ENCODE measurements at places on chromosomes 6 and 20. TPM values are rescaled to one million over a fixed set of nuclear protein-coding genes. Genes with fewer than 3 reads are reported as not detected.
A peak's percentile ranks its signal among the peaks of the same experiment; 100 is the strongest.

DNA sequence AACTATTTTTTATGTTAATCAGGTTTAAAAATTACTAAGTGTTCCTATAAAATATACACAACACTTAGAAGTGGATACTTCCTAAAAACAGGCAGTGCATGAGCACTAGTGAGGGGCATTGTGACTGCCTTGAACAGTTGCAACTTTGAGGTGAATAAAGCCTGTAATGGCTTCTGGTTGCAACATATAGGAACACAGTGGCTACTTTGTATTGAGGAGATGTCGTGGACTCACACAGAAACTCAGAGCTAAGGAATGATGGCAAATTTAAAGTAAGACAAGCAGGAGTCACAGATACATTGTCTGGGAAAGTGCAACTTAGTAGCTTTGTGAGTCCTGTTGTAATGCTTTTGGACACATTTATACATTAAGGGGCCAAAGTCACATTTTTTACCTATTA is 861 bp upstream of the HLA-A start:
- DNase-seq = no peak

DNA sequence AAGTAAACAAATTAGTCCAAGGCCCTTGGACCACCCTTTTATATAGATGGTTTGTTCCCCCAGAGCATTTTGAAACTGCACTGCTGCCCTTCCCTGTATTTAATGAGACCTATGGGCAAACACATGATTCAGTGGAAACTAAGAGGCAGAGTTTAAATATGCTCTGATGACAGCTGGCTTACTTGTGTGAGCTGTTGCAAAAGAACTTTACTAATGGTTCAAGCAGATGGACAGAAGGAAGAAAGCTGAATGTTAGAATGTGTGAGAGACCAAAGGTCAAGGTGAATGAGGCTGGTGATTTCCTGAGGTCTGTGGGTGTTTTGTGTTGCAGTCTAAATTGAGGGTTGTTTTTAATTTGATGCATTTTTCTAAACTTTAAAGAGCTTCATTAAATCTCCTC is 123.0 kb upstream of the CEP162 start:
- DNase-seq = no peak

GRCh38 chr6:30544666-30545272 is 11.5 kb downstream of the GNL1 start:
- DNase-seq = peak; percentile 73

GRCh38 chr6:137171824-137172733 is 1.4 kb downstream of the IL22RA2 start:
- no peak for DNase-seq

DNA sequence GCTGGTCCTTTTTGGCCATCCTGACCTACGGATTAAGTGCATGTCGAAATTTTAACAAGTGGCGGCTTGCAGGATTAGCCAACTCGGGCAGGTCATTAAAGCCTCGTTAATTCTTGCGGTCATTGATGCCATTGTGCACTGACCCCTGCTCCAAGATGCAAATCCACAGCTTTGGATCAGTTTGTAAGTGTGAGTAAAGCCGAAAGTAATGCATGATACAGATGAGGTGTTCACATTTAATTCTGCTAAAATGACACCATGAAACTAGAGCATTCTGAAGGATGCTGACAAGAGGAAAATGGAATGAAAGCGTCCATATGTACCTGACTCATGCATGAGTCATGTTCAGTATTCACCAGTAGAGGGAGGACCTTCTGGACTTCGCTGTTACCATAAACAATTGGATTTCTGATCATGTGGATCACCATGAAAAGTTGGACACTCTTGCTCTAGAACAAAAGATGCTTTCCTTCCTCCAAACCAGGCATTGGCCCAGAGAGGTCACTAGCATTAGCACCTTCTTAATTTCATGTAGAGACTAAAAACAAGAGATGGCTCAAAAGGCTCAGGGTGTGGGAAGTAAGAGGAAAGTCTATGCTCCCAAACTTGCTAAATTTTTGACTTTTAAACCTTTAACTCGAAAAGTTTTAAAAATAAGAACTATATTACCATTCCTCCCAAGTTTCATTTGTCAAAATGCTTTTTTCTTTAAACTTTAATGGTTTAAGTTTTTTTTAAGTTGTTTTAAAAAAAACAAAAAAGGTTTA is 48.0 kb downstream of the MUC22 start:
- DNase-seq = peak; percentile 70

Gene SLA2
- not detected for total RNA-seq

GRCh38 chr20:43809206-43809819 is 82.5 kb upstream of the GTSF1L start:
- DNase-seq = no peak

DNA sequence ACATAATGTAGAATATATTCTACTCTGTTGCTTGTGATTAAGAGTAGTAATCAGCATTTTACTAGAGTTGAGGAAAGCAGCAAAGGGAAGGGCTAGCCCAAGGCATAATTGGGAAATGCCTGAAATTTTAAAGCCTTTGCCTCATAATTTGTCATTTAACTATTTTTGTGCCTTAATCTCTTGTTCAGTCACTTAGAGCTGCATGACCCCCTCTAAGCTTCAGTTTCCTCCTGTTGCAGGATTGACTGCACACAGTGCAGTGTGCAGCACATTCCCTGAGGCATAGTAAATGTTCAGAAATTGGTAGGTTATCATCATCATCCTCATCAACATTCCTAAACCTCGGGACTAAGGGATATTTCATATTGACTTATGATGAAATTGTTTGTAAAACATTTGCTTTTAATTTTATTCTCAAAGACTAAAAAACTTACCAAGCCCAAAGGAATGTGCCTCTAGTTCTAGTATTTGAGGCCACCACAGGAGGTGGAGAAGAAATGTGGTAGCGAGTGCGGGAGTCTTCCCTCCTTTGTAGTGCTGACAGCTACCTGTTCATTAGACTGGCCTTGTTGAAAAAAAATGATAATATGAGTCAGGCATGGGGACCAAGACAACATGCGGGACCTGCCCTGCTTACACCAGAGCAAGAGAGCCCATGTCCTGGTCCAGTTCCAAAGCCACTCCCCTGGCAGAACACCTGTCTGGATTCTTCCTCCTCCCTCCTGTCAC is 14.8 kb upstream of the TENT5A start:
- peak; percentile 29 for DNase-seq

- DNase-seq = no peak
Measured at GRCh38 chr20:1663917-1664316, 6.3 kb upstream of the SIRPG start.

- DNase-seq = no peak
Measured at GRCh38 chr20:9877932-9878495, 39.1 kb upstream of the PAK5 start.

DNA sequence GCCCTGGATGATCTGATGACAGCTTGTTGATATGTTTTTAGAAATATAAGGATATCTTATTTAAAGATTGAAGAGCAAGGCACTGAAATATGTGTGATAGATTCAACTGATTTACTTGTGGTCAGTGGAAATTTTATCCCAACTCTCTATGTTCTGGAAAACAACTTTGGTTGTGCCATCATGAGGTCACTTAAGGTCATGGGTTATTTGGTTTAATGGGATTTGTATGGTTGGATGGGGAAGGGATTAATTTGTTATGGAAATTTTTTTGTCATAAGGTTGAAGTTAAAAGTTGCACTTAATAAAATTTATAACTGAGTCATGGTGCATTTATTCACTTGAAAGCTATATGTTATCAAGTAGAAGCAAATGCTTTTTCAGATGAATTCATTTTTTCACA is 214.3 kb upstream of the LAMP5 start:
- DNase-seq = no peak

Gene TCP11
- not detected for total RNA-seq

DNA sequence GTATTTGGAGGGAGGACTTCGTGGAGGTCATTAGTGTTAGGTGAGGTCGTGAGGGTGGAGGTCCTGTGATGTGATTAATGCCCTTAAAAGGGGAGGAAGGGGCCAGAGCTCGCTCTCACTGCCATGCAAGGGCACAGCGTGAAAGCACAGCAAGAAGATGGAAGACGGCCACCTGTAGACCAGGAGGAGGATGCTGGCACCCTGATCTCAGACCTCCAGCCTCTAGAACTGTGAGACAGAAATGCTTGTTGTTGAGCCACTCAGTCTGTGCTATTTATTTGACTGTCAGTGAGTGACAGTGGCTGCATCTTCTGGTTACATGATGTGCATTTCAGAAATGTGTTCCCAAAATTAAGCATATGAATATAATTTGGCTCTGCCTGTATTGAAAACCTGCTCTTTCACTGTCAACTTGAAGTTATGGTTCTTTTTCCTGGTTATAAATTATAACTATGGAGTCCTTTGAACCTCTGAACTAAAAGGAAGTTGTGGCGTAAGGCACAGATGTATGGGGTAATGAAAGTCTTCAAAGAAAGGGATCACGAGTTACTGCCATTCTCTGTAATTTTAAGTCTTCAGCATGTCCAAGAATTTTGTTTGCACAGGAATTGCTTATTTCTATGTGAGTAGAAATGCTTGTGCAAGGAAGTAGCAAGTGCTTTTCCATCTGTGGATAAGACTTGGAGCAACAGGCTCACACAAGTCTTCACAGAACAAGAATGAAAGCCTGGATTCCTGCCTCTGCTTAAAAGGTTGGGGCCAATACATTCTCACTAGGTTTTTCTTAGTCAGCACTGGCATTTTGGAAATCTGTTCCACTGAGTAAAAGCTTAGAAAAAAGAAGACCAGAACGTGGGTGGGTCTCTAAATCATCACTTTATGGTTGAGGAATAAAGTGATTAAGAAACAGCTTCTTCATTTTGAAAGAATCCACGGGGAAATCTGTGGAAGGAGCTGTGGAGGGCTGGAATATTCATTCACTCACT is 10.3 kb downstream of the PPP1R14C start:
- DNase-seq = no peak

DNA sequence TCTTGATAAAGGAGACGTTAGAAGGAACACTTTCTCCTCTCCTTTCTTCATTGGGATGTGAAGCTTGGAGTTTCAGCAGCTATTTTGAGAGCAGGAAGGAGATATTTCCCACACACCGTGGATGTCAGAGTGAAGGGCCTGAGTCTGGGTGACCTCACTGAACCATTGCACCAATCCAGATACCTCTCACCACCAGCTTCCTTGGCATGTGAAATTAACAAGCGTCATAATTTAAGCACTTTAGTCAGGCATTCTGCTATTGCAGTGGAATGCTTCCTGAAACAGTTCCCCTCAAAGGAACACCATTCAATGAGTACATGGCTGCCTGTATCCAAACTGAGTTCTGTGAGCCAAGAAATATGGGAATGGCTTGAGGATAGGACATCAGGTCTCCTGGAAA is 83.7 kb downstream of the CHMP4B start:
- DNase-seq = no peak

Gene CSNK2A1
- total RNA-seq = 89.6 TPM

DNA sequence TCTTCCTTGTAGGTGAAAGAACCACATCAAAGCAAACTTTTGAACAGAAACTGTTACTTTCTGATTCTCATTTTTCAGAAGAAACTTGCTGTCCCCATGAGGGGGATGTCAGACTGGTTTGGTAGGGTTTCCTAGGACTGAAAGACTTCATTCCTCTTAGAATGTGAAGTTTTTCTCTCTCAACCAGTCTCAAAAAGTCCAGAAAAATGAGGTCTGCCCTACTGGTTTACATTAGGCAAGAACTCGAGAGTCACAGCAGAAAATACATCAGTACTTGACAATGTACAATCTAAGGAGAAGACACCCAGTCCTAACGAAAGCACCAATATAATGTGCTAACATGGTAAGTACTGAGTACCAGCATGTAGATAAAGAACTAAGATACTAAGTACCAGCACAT is 12.7 kb upstream of the NHLRC1 start:
- DNase-seq = no peak

Gene CLPSL1
- not detected for total RNA-seq

GRCh38 chr6:14241255-14242070 is 123.9 kb downstream of the CD83 start:
- no peak for DNase-seq

GRCh38 chr20:63945921-63946920 is 10.0 kb downstream of the UCKL1 start:
- no peak for DNase-seq

DNA sequence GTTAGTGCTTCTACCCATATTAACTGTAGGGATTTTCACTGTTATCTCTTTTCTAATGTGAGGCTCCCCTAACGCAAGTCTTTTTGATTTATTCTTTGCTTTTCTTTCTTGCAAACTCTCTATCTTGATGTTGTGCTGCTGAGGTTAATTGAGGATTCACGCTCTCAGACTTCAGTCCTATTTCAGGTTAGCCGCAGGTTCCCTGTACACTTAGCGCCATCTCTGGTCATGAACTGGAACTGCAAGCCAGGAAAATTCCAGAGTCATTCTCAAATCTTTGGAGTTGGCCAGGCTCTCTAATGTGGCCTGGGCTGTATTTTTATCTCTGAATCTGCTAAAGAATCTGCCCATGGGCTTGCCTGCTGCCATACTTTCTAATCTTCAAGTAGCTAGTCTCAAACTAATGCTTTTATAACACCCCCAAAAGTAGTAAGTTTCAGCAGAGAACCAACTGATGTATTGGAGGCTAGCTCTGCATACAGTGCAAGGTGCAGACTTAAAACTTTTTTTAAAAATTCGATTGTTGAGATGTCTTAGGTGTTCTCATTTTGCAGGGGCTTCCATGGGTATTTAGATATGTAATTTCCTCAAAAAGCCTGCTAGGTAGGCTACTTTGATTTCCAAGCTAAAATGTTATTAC is 91.1 kb upstream of the OPRM1 start:
- DNase-seq = peak; percentile 55

GRCh38 chr20:55530763-55531162 is 474.6 kb downstream of the CBLN4 start:
- no peak for DNase-seq

DNA sequence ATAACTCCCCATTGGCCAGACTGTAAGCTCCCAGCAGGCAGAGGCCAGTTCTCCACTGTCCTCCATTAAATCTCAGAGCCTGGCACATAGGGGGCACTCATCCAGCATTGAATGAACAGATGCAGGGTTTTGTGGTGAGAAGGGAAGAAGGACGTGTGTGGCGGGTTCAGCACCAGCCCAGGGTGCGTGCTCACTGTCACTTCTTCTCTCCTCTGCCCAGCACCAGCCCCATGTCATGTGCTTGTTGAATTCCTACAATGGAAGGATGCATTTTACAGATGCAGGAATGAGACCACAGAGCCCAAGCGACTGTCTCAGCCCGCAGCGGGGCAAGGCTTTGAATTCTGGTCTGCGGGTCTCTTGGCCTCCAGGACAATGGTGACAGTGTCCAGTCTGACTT is 149.9 kb downstream of the CEBPB start:
- DNase-seq = no peak

Gene MUCL3
- 0.08 TPM for total RNA-seq

GRCh38 chr6:112562301-112563231 is 215.4 kb downstream of the RFPL4B start:
- no peak for DNase-seq

Gene SLC17A9
- total RNA-seq = 127 TPM

DNA sequence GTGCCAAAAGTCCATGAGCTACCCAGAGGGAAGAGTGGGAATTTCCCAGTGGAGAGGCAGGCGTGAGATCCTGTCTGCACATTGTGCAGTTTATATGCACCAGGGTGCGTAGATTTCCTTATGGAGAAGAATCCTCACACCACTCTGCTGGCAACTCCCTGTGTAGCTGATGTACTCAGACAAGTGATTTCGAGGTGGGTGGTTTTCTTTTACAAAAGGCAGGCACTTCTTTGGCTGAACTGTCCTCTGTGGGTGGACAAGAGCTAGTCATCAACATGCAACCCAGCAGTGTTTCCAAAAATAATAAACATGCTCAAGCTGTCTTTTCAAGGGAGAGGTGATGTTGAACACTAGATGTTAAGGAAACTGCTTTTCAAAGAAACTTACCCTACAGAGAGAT is 121.7 kb upstream of the NXT1 start:
- DNase-seq = no peak
